ENCODE measurements at places on chromosomes 1 and 21. TPM values are rescaled to one million over a fixed set of nuclear protein-coding genes. Genes with fewer than 3 reads are reported as not detected.

- H3K27me3 ChIP-seq: no peaks in the 10 kb centered on the region
- H3K27ac ChIP-seq: no peak overlapping the region
- H3K4me3 ChIP-seq: no peak overlapping the region
- H3K4me1 ChIP-seq: peaks cover 27% of the 10 kb centered on the region
- no peaks in the 10 kb centered on the region for H3K36me3 ChIP-seq
- DNase-seq: no peak
Observed at GRCh38 chr1:20474333-20474975, 11.6 kb downstream of the CAMK2N1 start.

- H3K27me3 ChIP-seq: no peaks in the 10 kb centered on the region
- peaks cover 10% of the 10 kb centered on the region for H3K4me1 ChIP-seq
- no peaks in the 10 kb centered on the region for H3K36me3 ChIP-seq
- no peak for DNase-seq
Observed at GRCh38 chr1:45325851-45326506, 716 bp upstream of the HPDL start.

- H3K36me3 ChIP-seq: no peaks in the 10 kb centered on the region
- no peak overlapping the region for H3K4me3 ChIP-seq
- H3K27ac ChIP-seq: no peak overlapping the region
- H3K27me3 ChIP-seq: no peaks in the 10 kb centered on the region
- no peak for DNase-seq
- no peaks in the 10 kb centered on the region for H3K4me1 ChIP-seq
Observed at GRCh38 chr21:45443595-45444181, 38.7 kb downstream of the COL18A1 start.

GPR153 gene
- total RNA-seq: 3.4 TPM

LAMC2 gene
- 1.4 TPM for total RNA-seq

DNA sequence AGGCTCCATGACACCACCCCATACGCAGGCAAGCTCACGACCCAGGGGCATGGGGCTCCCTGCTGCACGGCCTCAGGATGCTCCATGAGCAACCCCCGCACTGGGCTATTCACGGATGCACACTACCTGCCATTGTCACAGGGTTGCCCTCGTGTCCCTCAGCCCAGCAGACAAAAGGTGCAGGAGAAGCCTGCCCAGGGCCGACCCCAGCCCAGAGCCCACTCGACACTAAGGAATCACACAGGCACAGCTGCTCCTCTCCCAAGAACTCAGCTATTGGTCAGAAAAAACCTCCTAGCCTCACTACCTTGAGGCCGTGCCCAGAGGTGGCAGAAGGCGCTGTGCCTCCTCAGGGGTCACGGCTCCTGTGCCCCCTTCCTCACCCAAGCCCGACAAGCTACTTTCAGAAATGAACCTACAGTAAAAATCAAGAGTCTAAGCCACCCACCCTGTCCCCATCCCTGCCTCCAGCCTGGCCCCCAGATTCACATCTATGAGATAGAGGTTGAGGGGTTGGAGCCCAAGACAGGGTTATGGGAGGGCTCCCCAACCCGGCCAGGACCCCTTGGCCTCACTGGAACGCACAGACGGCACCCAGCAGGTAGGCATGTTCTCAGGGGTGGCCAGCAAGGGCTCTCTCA, 6.4 kb upstream of the SPATC1L start:
- no peak for DNase-seq
- H3K27ac ChIP-seq: peak overlapping the region; percentile 97
- H3K36me3 ChIP-seq: peaks cover 30% of the 10 kb centered on the region
- H3K4me1 ChIP-seq: peaks cover 26% of the 10 kb centered on the region

DNA sequence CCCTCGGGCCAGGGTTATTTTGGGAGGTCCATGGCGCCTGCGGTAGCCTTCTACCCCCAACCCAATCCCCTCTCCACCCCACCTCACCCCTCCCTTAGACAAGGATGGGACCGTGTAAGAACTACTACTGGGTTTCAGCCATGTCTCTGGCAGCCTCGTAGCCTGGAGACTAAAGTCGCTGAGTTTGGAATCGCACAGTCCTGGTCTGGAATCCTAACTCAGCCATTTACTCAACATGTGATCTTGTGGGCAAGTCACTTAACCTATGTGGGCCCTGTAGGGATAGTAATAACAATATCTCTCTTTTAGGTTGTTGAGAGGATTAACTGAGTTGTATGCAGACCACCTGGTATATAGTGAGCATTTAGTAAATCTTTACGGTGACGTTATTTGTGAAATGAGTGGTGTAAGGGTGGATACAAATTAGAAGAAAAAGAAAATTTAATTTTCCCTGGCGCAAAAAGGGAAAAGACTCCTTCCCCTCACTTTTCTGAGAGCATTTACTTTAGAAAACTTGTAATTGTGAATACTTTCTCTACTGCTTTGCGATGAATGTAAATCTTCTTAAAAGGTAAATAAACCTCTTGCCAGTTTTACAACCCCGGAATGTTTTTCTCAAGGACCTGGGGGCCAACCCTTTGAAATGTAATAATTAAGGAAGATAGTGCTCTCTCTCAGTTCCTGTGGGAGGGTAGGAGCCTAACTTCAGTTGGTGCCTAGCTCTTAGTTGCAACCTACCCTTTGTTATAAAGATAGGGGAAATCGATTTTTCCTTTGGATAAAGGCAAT, 615 bp upstream of the MRPS15 start:
- H3K36me3 ChIP-seq: no peaks in the 10 kb centered on the region
- peaks cover 9% of the 10 kb centered on the region for H3K4me1 ChIP-seq
- peak overlapping the region; percentile 84 for H3K27ac ChIP-seq
- no peak for DNase-seq
- H3K27me3 ChIP-seq: no peaks in the 10 kb centered on the region

- peaks cover 43% of the 10 kb centered on the region for H3K27me3 ChIP-seq
- H3K27ac ChIP-seq: no peak overlapping the region
Observed at GRCh38 chr1:6246497-6247467, 2.8 kb downstream of the HES3 start.
